ENCODE measurements at places on chromosomes 12 and 14.

DNA sequence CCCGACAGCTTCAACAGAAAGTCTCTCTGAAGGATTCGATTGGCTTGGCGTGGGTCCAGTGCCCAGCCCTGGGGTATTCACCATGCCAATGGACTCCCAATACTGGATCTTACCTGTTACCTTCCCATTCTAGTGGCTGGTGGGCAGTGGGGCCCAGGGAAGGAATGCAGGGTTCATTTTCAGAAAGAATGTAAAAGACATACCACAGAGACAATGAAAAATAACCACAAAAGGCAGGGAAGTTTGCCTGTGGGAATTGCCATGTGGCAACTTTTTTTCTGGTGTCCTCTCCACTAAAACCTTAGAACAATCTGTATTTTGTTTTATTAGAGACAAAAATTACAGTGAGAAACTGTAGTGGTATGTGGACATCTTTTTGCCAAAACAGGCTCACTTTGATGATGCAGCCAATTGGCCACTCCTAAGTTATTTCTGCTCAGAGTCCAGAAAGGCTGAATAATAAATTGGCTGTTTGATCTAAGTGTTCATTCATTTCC, 55.2 kb downstream of the PTGER2 start:
- no peak for DNase-seq

DNA sequence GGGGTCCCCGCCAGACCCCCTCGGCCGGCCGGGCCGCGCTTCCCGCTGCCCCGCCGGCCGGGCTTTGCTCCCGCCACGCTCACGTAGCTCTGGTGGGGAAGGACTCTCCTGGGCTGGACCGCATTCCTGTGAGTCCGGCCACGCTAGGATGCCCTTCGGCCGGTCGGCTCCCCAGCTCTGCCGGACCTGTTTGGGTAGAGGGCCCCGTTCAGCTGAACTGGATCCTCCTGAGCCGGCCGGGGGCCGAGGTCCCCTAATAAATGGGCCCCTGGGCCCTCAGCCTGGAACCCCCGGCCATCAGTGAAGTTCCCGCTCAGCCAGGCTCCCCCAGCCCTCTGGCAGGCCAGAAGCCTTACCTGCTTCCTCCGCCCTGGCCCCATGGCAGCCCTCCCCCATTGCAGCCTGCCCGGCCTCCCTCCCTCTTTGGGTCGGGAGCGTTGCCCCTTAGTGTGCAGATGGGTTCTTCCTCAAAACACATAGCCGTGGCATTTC, 593 bp downstream of the UNC119B start:
- peak; percentile 32 for DNase-seq

GRCh38 chr14:37170237-37170636, 2.2 kb downstream of the SLC25A21 start:
- DNase-seq, result peak; percentile 29

- no peak for DNase-seq
Measured at GRCh38 chr14:23159532-23159931, 23.9 kb downstream of the SLC7A8 start.

- no peak for DNase-seq
Measured at GRCh38 chr14:99351166-99352007, 79.4 kb upstream of the BCL11B start.

DNA sequence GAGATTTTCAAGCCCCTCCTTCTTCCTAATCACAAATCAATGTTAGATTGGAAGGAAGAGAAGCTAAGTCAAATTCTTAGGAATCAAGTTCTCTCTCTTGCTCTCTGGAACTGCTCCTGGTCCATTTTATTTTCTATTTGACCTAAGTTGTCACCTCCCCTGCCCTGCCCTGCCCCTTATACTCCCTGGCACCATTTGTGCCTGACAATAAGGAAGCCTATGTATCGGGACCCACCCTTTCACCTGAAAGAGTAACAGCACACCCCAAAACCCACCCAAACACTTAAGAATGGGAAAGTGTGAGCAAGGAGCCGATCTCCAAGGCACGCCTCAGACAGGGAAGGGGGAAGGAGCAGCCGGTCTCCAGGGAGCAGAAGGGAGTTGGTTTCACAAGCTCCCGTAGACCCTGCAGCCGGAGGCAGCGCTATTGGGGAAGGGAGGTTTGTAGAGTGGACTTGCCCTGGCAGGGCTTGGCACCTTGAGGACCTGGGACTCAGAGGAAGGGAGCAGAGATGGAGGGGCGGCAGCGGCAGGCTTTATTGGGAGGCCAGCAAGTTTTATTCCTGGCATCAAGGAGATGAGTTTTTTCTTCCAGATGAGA, 1.6 kb downstream of the LRRC74A start:
- no peak for DNase-seq

DNA sequence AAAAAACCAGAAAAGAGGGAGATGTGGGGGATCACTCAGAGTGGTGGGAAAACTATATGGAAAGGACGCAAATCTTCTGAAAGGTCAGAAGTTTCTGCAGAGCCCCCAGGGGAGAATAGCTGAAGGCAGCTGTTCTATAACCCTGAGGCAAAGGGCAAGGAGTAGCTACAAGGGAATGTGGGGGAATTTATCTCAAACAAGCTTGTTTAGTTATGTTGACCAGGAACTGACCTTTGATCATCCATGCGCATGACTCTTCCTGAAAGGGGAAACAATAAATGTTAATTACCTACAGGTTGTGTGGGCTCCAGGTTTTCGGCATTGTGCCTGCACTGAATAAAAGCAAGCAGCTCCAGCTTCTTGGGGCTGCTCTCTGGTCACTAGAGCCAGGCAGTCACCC, 968.5 kb downstream of the AACS start:
- DNase-seq, result no peak

- DNase-seq, result no peak
Measured at GRCh38 chr12:75578546-75578945, 67.1 kb upstream of the KRR1 start.

DNA sequence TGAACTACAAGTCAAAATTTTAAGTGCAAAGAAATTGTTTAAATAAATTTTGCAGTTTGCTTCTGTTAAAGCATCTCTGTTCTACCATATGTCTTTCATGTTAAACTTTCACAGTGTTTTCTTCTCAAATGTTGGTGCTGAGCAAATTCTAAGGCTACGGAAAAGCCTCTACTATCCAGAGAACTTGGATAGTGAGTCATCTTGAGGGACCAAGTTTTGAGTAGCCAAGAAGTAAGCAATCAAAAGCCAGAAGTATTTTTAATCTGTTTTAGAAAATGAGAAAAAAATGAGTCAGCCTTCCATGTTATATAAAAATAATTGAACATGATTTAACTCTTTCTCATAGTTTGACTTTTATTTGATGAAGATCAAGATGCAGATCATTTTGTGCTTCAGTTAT, 3.3 kb downstream of the BRMS1L start:
- no peak for DNase-seq

GRCh38 chr14:91021115-91021514, 39.3 kb downstream of the RPS6KA5 start:
- DNase-seq, result no peak

GRCh38 chr12:28601570-28602058, 411.4 kb downstream of the CCDC91 start:
- no peak for DNase-seq

- DNase-seq, result no peak
Measured at GRCh38 chr12:1147821-1148220, 156.8 kb downstream of the ERC1 start.

DNA sequence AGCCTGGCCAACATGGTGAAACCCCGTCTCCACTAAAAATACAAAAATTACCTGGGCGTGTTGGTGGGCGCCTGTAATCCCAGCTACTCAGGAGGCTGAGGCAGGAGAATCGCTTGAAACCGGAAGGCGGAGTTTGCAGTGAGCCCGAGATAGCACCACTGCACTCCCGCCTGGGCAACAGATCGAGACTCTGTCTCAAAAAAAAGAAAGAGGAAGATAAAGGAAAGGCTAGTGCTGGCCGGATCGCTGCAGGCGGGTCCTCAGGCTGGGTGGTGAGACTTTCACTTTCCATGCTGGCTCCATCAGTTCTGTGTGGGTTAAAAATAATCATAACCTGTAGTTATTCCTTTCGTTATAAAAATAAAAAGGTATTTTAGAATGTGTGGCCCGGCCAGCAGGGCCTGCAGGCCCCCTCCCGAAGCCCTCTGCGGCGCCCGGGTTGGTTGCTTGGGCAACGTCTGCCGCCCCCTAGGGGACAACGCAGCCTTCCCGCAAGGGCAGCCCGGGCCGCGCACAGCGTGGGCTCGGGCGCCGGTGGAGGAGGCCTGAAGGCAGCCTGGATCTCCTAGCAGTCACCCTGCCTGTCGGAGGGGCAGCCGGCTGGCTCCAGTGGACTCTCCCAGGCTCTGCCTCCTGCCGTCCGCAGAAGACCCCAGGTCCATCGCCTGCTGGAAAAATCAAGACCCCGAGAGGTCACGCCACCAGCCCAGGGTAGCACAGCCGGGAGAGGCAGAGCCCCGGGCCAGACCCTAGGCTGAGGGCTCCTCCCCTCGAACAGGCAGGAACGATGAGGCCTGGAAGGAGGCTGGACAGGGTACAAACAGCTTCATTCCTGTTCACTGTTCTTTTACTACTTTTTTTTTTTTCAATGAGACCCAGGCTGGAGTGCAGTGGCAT, 5.0 kb upstream of the SLC25A47 start:
- peak; percentile 68 for DNase-seq

- no peak for DNase-seq
Measured at GRCh38 chr14:64928239-64929013, 14.1 kb downstream of the GPX2 start.

- DNase-seq, result no peak
Measured at GRCh38 chr14:65847075-65847847, 434.7 kb downstream of the FUT8 start.

DNA sequence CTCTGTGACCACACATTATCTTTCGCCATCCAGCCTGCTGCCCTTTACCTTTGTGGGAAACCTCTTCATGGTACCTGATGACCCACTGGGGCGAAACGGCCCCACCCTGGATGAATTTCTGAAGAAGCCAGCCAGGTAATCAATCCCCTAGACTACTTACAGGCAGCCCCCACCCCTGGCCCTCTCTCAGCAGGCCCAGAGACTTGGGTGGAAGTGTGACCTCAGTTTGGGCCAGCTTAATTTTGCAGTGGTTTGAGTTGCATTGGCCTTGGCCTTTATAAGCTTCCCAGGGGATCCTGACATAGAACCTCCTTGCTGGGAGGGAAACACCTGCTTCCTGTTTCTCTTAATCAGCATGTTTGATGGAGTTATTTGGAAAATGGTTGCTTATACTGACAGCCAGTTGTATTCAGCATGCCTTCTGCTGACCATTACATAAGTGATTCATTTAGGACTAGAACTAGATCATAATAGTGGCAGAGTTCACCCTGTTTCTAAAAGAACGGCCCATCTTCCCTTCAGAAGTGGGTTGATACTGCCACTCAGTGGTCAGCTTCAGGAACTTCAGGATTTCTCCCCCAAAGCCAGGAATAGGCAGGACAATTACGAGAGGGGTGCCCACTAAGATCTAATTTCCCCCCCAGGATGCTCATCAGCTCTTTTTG, 6.1 kb downstream of the SDR39U1 start:
- DNase-seq, result peak; percentile 84

GRCh38 chr14:74932401-74932901, 9.4 kb upstream of the RPS6KL1 start:
- DNase-seq, result no peak

Measured in erythroblast (primary cell).